ENCODE measurements at places on chromosomes 7 and 10.
A peak's percentile ranks its signal among the peaks of the same experiment; 100 is the strongest.

- no peaks in the 10 kb centered on the region for H3K36me3 ChIP-seq
- H3K27ac ChIP-seq, result no peak overlapping the region
- no peaks in the 10 kb centered on the region for H3K27me3 ChIP-seq
- H3K4me3 ChIP-seq, result no peak overlapping the region
- no peak for DNase-seq
Measured at GRCh38 chr7:95427166-95427565, 7.7 kb downstream of the PON2 start.

GRCh38 chr10:106401161-106401560 is 763.3 kb downstream of the SORCS1 start:
- no peaks in the 10 kb centered on the region for H3K4me1 ChIP-seq
- no peaks in the 10 kb centered on the region for H3K36me3 ChIP-seq
- H3K4me3 ChIP-seq, result no peak overlapping the region
- H3K27me3 ChIP-seq, result no peaks in the 10 kb centered on the region

DNA sequence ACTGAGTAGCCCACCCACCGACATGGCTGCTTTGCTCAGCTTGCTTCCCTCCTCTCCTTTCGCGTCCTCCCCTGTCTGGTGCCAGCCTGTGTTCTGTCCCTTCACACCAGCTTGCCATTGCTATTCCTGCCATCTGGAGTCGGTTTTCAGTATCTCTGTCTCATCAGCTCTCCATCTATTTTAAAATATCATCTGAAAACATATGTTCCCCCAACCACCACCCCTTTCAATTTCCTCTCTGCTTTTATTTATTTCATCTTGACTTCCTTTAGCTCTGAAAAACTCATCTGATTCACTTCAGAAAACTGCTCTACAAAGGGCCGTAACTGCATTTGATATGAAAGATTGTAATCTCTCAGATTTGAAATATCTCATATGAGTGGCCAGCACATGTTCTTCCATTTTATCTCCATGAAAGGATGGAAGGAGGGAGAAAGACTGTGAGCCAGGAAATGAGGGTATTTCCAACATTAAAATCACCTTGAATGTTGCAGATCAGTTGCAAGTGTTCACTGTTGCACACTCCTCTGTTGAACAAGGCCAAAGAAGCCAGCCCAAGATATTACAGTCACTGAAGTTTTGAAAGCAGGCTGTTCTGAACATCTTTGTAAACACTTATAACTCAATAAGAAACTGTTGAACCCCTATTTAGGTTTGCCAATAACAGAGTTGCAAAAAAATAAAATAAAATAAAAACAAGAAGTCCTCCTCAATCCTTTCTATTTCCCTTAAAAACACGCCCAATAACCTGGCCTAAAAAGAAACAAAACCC is 202.4 kb upstream of the NEBL start:
- H3K4me3 ChIP-seq, result no peak overlapping the region
- H3K27ac ChIP-seq, result no peak overlapping the region
- DNase-seq, result no peak
- no peaks in the 10 kb centered on the region for H3K4me1 ChIP-seq
- H3K27me3 ChIP-seq, result no peaks in the 10 kb centered on the region
- H3K36me3 ChIP-seq, result no peaks in the 10 kb centered on the region

DNA sequence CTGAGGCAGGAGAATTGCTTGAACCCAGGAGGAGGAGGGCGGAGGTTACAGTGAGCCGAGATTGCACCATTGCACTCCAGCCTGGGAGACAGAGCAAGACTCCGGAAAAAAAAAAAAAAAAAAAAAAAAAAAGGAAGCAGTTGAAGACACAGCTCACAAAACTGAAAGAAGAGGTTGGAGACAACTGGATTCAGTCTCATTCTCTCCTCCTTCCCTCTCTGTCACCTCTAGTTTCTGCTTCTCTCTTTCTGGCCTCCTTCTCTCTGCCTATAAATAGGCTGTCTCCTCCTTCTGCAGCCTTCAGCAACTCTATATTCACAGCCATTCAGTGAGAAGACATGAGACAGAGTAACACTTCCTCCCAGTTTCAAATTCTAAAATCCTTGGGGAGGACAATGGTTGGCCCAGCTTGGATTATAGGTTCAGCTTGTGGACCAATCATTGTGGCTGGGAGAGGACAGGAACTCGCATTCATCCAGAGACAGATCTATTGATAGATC is 125.6 kb upstream of the HABP2 start:
- H3K36me3 ChIP-seq, result no peaks in the 10 kb centered on the region
- no peak overlapping the region for H3K4me3 ChIP-seq
- no peak for DNase-seq
- H3K27ac ChIP-seq, result no peak overlapping the region

DNA sequence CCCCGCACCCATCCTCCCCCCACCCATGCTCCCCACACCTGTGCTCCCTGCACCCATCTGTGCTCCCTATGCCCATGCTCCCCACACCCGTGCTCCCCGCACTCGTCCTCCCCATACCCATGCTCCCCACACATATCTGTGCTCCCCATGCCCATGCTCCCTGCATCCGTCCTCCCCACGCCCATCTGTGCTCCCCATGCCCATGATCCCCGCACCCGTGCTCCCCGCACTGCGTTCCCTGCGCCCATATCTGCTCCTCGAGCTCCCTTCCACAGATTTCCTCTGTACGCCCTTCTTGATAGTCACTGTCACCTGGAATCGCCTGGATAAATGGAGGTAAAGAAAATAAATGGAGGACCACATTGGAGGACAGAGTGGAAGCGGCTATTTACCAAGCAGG is 9.9 kb downstream of the DIP2C start:
- H3K27me3 ChIP-seq, result no peaks in the 10 kb centered on the region
- H3K4me3 ChIP-seq, result no peak overlapping the region
- H3K4me1 ChIP-seq, result peaks cover 63% of the 10 kb centered on the region
- H3K36me3 ChIP-seq, result no peaks in the 10 kb centered on the region
- peak overlapping the region; percentile 82 for H3K27ac ChIP-seq
- DNase-seq, result no peak

DNA sequence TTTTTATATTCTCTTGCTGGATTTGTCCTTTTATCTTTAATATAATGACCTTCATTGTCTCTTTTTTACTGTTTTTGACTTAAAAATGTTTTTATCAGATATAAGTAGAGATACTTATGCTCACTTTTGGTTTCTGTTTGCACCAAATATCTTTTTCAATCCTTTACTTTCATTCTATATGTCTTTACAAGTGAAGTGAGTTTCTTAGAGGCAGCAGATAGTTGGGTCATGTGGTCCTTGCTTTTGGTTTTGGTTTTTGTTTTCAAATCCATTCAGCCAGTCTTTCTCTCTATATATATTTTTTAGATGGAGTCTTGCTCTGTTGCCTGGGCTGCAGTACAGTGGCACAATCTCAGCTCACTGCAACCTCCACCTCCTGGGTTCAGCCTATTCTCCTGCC is 932.4 kb upstream of the LRRTM3 start:
- H3K27ac ChIP-seq, result no peak overlapping the region
- no peaks in the 10 kb centered on the region for H3K4me1 ChIP-seq
- DNase-seq, result no peak
- H3K4me3 ChIP-seq, result no peak overlapping the region
- no peaks in the 10 kb centered on the region for H3K27me3 ChIP-seq
